Renal pelvis (tissue), 12 donors: ENCODE measurements at places on chromosomes 6 and 20.

DNA sequence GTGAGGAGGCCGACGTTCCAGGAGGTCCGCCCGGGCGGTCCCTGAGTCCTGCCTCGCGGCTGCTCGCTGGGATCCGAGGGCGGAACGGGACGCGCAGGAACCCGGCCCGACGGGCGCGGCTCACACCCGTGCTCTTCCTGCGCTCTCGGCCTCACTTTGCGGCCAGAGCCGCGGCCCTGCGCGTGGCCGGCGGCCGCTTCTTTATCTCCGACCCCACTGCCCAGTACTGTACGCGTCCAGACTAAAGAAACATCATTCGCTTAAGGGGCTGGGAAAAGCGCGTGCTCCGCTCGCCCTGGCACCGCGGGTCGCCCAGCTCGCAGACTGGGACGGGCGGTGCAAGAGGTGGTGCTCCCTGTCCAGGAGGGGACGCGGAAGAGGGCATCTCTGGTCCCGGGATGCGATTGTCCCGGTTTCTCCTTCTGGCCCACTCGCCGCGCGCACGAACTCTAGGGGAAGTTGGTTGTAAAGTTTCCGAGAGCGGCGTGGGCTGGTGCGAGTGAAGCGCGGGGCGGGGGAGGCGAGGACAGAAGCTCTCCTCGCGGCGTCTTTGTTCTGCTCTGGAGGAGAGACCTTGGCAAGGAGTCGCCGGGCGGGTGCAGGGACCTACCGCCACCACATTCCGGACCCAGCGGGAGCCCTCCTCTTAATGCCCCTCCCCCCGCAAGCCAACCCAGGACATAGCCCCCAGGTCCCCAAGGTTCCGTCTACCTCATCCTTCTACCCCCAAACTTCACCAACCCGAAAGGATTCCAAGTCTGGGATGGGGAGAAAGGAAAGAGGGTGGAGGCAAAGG lies 71.0 kb downstream of the SOX4 start:
- DNase-seq, result no peak

DNA sequence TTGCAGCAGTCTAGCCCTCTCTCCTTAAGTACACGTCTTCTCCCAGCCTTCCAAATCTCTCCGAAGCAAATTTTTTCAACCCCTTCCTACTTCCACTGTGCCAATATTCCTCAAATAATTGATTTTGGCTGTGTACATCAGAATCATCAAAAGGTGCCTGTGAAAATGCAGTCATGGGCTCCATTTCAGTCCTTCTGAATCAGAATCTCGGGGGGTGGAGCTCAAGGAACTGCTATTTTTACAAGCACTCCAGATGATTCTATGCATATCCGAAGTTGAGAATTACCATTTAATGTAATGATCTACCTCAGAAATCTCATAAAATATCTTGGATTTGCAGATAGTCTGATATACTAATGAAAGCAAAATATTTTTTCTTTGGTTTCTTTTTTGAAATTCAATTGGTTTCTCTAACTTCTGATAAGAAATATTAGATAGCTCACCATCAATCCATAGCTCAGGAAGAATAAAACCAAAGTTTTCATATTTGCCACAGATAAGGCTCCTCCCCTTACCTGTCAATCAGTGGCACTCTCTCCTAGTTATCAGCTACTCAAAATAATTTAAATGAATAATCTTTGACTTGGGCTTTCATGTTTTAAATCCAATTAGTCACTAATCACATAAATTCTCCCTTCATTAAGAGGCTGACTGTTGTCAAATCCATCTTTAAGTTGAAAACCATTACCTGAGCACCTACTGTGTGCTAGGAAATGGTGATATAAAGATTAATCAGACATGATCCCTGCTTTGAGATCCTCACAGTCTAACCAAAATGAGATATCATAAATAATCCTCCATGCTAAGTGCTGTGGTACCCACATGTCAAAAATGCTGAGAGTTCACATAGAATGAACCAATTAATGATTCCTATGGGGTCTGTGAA lies 36.4 kb upstream of the STXBP5 start:
- DNase-seq, result no peak

- DNase-seq, result no peak
Observed at GRCh38 chr6:82038631-82039030, 208.9 kb downstream of the IBTK start.

DNA sequence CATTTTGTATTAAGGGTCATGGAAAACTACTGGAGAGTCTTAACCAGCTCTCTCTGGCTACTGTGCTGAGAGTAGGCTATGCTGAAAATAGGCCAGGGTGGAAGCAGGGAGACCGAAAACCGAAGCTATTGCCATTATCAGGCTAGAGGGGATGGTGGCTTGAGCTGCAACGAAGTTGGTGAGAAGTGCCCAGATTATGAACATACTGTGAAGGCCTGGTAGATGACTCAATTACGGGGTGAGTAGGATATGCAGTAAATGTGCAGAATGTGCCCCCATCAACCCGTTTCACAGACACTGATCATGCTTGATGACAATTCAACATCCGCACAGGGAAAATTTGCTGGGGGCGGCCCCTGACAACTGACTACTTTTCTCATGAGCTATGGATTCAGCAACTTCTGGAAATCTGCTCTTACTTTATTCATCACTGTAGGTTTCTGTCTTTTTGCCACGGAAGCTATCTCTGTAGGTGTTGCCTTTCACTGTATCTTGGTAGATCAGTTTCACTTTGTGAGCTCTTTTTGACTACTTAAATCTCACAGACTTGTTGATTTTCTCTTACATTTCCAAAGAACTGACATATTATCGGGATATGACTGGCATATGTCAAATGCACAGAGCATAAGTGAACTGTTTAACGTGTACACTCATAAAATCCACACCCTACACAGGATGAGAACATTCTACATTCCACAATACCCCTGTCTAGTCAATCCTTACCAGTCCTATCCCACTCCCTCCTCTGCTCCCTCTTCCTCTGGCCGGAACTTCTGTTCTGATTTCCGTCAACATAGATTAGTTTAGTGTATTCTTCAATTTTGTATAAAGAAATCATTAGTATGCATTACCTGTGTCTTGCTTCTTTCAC lies 15.5 kb upstream of the MEP1A start:
- no peak for DNase-seq

GRCh38 chr20:18316166-18316565 lies 27.8 kb downstream of the ZNF133 start:
- no peak for DNase-seq

- no peak for DNase-seq
Observed at GRCh38 chr20:19074356-19074755, 138.1 kb upstream of the SLC24A3 start.

- DNase-seq, result no peak
Observed at GRCh38 chr6:124517339-124517738, 444.9 kb upstream of the RNF217 start.

DNA sequence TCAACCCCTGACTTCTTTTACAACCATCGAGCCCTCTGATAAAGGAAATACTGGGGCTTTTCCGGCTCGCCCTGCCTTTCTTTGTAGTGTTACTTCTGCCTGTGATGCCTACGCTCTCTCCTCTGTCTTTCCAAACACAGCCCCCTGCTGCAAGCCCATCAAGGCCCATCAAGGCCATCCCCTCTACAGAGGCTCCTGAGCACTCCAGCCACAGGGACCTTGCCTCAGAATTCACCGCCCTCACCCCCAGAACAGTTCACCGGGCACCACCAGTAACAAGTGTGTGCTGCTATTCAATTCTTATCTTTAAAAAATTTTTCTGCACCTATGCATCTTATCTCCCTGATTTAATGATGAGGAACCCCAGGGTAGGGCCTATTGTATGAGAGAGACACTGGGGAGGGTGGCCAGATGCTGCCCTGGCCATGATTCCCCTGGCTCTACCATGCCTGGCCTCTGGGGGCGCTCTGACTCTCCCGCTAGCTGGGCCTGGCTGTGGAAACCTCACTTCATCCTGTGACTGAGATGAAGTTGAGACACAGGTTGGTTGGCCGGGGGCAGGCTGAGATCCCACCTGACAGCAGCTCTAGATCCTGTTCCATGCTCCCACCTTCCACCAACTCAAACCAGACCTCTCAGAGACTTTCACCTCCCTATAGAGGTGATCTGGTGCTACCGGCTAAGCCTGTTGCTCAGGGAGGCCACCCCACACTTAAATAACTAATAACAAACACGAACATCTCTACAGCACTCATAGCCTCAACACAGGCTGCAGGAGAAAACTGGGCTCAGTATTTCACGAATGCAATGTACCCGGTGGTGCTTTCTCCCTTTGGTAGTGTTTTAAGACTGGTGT lies 19.2 kb upstream of the GLP1R start:
- DNase-seq, result no peak

DNA sequence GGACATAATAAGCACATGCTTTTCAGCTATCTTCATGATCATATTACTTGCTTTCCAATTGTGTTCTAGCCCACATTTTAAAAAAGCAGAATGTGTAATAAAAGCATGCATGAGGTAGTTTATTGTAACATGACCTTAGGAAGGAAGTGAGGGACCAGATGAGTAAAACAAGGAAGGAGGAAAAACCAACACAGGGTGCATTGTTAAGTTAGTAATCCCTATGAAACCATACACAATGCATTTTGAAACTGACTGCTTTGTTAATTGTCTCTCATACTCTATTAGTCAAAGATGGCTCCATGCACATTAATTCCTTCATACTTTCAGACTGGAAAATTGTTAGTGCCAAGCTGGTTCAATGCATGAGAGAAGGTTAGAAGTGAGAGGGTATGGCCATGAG lies 37.7 kb upstream of the CENPW start:
- DNase-seq, result no peak

DNA sequence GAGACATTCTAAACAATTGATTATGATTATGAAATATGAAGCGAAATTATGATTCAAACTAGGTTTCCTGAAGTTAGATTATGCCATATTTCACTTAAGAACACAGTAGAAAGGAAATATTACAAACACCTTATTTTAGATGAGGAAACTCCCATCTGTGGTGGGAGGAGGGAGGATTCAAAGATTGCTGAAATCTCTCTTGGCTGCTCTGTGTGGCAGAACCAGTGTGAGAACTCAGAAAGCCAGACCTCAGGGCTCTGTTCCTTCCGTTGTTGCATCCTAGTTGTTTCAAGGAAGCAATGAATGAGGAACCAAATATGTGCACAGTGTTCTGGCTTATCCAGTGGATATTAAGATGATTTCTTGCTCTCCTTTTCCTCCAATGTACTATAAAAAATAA lies 2.1 kb downstream of the TAAR5 start:
- DNase-seq, result no peak

DNA sequence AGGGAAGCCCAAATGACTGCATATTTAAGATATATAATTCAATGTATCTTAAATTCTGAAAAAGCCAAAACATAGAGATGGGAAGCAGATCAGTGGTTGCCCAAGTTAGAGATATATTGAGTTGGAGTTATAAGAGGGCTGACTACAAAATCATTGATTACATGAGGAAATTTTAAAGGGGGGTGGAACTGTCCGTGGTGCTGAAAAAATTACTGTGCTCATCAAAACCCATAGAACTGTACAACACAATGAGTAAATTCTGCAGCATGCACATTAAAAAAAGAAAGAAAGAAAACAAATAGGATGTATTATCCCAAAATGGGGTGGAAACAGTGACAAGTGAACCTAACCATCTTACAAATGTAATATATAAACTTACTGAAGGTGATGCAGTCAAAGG lies 100.9 kb downstream of the FUT9 start:
- DNase-seq, result peak; percentile 7

DNA sequence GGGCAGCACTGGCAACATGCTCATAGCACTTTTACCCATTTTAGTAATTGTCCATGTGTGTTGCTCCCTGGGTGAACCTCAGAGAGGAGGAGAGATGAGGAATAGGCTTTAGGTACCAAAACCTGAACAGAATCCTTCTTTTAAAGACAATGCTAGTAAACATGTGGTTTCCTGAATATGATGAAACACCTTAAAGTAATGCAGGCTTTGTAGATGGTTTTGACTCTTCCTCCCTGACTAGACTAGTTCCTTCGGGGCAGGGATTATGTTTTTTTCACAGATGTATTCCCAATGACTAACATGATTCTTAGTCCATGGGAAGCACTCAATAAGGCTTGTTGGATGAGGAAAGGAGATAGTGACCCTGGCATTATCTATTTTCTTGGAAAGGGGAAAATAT lies 367.6 kb upstream of the JAG1 start:
- no peak for DNase-seq

DNA sequence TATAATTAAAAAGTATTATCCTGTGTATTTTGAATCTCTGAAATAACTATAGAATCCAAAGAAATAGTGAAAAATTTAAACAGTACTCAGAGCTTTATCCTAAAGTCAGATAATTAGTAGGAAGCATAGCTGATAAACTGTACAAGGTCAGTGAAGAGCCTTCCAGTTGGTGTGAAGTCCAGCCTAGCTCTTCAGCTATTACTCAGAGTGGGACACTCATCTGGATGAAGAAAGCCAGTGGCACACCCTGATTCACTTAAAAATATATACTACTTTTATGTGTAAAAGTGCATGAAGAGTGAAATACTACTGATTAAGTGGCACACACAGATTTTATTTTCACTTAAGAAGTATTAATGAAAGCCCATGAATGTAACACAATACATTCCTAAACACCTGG lies 3.1 kb downstream of the IFNGR1 start:
- no peak for DNase-seq

- DNase-seq, result no peak
Observed at GRCh38 chr6:72595812-72596211, 26.1 kb upstream of the KCNQ5 start.

- DNase-seq, result no peak
Observed at GRCh38 chr6:111581957-111582356, 23.7 kb downstream of the TRAF3IP2 start.

DNA sequence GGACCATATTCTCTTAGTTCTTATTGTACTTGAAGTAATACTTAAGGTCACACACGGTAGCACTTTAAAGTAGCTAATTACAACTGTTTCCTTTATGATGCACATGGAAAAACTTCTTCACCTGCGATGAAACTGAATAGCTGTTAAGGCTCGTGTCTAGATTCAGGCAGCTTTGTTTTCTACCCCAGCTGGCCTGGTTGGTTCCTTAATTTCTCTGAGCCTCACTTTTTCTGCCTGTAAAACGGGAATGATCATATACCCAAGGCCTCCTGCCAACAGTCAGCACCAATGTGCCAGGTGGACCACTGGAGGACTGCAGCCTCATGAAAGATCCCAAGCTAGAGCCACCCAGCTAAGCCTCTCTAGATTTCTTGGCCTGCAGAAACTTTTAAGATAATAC lies 35.0 kb downstream of the EDN3 start:
- DNase-seq, result no peak

DNA sequence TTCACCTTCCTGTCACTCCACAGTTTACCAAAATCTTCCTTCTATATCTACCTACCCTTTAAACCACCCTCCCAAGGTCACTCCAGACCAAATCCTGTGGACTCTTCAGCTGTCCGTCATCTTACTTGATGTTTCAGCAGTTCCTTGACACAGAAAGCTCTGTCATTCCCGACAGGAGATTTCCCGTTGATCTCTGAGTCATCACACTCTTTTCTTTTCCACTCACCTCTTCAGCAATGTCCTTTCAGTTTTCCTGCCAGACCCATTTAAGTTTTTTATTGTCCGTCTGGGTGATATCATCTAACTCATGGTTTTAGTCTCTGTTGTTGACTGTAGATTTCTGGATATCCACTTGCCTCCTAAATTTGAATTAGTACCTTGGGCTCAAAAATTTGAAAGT lies 69.9 kb upstream of the SCGN start:
- no peak for DNase-seq
